Activated T-cell treated with anti-CD3 and anti-CD28 coated beads, Interleukin-2, amount 50 U/mL, for 72 hours (primary cell): ENCODE measurements at places on chromosomes 13 and 19.
A peak's percentile ranks its signal among the peaks of the same experiment; 100 is the strongest.

DNA sequence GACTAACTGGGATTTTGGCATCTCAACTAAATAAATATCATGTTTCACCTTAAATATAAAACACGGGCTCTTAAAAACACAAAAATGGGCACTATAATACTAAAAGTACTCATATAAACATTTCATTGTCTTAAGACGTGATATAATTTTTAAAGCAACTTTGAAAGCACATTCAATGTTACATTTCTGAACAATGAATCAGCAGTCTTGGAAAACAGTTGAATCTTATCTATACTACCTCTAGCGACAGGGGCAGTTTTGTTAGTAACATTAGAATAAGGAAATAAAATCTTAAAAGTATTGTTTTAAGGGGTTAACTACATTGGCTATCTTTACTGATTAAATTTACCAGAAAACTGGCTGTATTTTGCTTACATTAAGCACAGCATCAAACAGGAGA, 156.9 kb downstream of the UGGT2 start:
- H3K4me1 ChIP-seq, result no peaks in the 10 kb centered on the region
- no peak for DNase-seq
- H3K27me3 ChIP-seq, result no peaks in the 10 kb centered on the region
- H3K4me3 ChIP-seq, result no peak overlapping the region

GRCh38 chr13:44542361-44542760, 33.8 kb downstream of the TSC22D1 start:
- peaks cover 5% of the 10 kb centered on the region for H3K4me1 ChIP-seq
- DNase-seq, result no peak
- no peaks in the 10 kb centered on the region for H3K36me3 ChIP-seq
- no peaks in the 10 kb centered on the region for H3K27me3 ChIP-seq

DNA sequence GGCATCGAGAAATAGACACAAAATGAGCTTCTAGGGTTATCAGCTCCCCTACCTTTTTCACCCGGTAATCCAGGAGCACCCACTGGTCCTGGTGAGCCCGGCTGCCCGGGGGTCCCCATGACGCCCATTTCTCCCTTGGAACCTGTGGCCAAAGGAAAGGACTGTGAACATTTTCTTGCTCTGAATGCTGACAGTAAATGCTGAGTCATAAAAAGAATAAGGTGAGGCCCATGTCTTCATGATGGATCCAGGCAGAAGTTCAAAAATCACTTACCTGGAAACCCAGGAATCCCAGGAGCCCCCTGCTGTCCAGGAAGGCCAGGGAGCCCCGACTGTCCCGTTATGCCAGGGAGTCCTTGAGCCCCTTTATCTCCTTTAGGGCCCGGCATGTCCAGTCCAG, 129.2 kb downstream of the COL4A1 start:
- DNase-seq, result no peak
- no peak overlapping the region for H3K4me3 ChIP-seq
- no peak overlapping the region for H3K27ac ChIP-seq
- H3K36me3 ChIP-seq, result peaks cover 2% of the 10 kb centered on the region
- H3K27me3 ChIP-seq, result no peaks in the 10 kb centered on the region

DNA sequence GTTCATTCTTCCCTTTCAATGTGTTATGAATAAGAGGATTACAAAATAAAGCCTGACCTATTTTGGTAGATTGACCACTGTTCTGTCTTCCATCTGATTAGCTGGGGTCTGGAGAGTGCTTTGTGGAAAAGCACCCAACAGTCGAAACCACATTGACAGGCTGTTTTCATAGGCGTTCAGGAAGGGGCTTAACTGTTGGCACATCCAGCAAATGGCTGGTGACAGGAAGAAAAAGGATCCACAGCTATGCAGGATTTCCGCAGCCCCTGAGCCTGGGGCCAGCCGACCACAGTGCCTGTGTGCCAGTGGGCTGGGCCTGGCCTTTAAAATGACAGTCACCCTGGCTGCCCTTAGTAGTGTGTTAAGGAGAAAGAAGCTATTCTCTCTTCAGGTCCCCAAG, 113.3 kb downstream of the SIPA1L3 start:
- H3K4me1 ChIP-seq, result no peaks in the 10 kb centered on the region
- no peak for DNase-seq
- H3K27ac ChIP-seq, result no peak overlapping the region
- no peaks in the 10 kb centered on the region for H3K27me3 ChIP-seq

DNA sequence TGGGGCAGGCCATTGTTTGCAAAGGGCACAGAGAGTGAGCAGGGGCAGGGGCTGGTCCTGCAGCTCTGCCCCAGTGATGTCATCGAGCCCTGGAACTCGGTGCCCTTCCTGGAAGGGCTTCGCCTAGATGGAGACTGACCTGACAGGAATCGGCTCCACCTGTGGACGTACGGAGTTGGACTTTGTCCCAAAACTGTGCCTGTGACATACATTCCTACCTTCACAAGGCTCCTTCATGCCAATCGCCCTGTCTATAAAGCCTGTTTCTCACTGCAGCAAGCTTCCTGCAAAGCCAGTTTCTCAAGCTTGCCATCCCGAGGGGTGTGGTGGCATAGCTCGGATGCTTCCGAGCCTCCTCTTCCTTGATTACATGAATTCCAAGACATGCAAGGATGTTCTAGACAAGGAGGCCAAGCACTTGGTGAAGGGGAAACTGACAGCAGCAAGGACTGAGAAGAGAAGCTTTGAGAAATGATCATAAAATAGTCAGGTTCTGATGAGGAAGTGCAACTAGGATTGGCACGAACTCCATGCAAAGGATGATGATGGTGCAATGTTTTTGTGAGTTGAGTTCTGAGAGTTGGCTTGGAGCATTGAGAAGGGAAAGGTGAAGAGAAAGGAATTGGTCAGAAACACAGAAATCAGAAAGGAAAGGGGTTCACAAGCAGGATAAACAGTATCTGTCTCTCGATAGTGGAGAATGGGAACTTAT, 73.6 kb upstream of the STK24 start:
- DNase-seq, result no peak
- no peaks in the 10 kb centered on the region for H3K36me3 ChIP-seq
- no peaks in the 10 kb centered on the region for H3K27me3 ChIP-seq
- peaks cover 5% of the 10 kb centered on the region for H3K4me1 ChIP-seq
- no peak overlapping the region for H3K27ac ChIP-seq

GRCh38 chr19:53532362-53532761, 5.6 kb upstream of the ZNF331 start:
- H3K36me3 ChIP-seq, result peaks cover 22% of the 10 kb centered on the region
- DNase-seq, result no peak
- H3K4me3 ChIP-seq, result no peak overlapping the region
- H3K27ac ChIP-seq, result no peak overlapping the region
- peaks cover 11% of the 10 kb centered on the region for H3K4me1 ChIP-seq

DNA sequence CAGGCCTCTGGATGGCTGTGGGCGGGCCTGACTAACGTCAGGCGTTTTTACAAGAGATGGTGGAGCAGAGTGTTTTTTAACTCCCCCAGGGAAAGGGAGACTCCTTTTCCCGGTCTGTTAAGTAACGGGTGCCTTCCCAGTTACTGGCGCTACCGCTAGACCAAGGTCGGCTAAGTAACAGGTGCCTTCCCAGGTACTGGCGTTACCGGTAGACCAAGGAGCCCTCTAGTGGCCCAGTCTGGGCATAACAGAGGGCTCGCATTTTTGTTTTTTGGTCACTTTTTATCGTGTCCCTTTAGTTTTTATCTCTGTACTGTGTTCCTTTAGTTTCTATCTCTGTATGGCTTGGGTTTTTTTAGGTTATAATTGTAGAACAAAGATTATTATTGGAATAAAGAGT, 10.0 kb downstream of the ZNF383 start:
- no peak overlapping the region for H3K4me3 ChIP-seq
- peak; percentile 42 for DNase-seq

- no peak for DNase-seq
- peaks cover 14% of the 10 kb centered on the region for H3K4me1 ChIP-seq
- H3K36me3 ChIP-seq, result no peaks in the 10 kb centered on the region
- H3K4me3 ChIP-seq, result no peak overlapping the region
- no peak overlapping the region for H3K27ac ChIP-seq
- no peaks in the 10 kb centered on the region for H3K27me3 ChIP-seq
Measured at GRCh38 chr19:10898633-10899032, 27.3 kb downstream of the CARM1 start.

GRCh38 chr13:31072041-31072440, 89.7 kb downstream of the HSPH1 start:
- no peak overlapping the region for H3K27ac ChIP-seq
- H3K36me3 ChIP-seq, result no peaks in the 10 kb centered on the region
- peaks cover 12% of the 10 kb centered on the region for H3K27me3 ChIP-seq
- H3K4me3 ChIP-seq, result no peak overlapping the region
- H3K4me1 ChIP-seq, result peaks cover 30% of the 10 kb centered on the region

DNA sequence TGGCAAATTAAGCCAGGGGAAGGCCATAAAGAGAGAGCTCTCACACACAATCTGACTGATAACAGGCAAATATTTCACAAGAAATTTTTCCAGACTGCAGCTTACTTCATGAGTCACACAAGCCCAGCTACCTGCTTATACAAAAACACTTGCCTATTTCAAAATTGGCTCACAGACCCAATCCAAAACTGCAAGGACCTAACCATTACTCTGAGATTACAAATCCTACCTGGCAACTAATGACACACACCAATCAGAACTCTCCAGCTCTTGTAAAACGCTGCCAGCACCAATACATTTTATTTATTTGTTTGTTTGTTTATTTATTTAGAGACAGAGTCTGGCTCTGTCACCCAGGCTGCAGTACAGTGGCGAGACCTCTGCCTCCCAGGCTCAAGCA, 18.1 kb upstream of the ZFP82 start:
- no peaks in the 10 kb centered on the region for H3K4me1 ChIP-seq
- DNase-seq, result no peak
- H3K27me3 ChIP-seq, result no peaks in the 10 kb centered on the region
- H3K27ac ChIP-seq, result no peak overlapping the region
- H3K36me3 ChIP-seq, result peaks cover 10% of the 10 kb centered on the region
- H3K4me3 ChIP-seq, result no peak overlapping the region

DNA sequence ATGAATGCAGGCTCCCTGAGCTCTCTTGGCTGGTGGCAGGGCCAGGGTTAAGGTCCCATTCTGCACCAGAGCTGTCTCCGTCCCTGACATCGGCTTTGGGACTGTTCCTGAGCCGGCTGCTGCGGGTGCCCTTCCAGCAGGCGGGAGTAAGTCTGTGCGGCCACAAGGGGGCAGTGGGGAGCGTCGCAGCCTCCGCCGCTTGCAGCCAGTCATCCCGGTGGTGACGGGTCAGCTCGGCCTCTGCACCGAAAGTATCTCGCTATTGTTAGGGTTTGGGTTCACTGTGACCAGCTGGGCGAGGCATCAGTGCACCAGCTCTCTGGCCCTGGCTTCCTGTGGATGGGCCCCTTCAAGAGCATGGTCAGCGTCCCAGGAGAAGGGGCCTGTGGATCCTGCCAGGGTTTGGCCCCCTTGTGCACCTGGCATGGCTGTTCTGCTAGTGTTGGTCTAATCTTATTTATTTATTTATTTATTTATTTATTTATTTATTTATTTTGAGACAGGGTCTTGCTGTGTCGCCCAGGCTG, 15.1 kb downstream of the NDUFB7 start:
- H3K27ac ChIP-seq, result peak overlapping the region; percentile 36
- H3K4me3 ChIP-seq, result peak overlapping the region; percentile 53
- peaks cover 35% of the 10 kb centered on the region for H3K4me1 ChIP-seq

GRCh38 chr19:29247872-29248271, 34.9 kb upstream of the UQCRFS1 start:
- H3K27me3 ChIP-seq, result peaks cover 23% of the 10 kb centered on the region
- no peak for DNase-seq
- no peak overlapping the region for H3K27ac ChIP-seq
- no peaks in the 10 kb centered on the region for H3K4me1 ChIP-seq
- H3K4me3 ChIP-seq, result no peak overlapping the region
- no peaks in the 10 kb centered on the region for H3K36me3 ChIP-seq

DNA sequence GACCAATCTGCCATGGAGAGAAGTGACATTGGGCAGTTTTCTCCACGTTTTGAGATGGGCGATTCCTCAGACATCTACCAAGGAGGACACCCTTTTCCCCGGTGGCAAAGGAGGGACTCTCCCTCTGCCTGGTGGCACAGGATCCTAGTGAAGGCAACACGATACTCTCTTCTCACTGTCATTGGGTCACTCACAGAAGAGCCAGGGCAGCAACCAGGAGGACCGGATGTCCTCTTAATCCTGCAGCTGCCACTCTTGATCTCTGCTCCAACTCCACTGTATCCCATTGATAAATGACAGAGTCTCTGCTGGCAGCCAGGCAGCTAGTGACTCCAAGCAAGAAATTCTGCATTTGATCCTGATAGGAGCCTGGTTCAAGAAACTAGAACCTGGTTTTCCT, 42.2 kb downstream of the COL4A2 start:
- no peak overlapping the region for H3K27ac ChIP-seq
- no peak overlapping the region for H3K4me3 ChIP-seq
- no peaks in the 10 kb centered on the region for H3K36me3 ChIP-seq
- H3K4me1 ChIP-seq, result peaks cover 8% of the 10 kb centered on the region
- peaks cover 38% of the 10 kb centered on the region for H3K27me3 ChIP-seq

- H3K4me1 ChIP-seq, result peaks cover 45% of the 10 kb centered on the region
- no peaks in the 10 kb centered on the region for H3K36me3 ChIP-seq
- no peak overlapping the region for H3K27ac ChIP-seq
- no peak overlapping the region for H3K4me3 ChIP-seq
Measured at GRCh38 chr13:99659226-99659625, 158.0 kb downstream of the TM9SF2 start.

- H3K27ac ChIP-seq, result peak overlapping the region; percentile 90
- peak overlapping the region; percentile 87 for H3K4me3 ChIP-seq
- H3K36me3 ChIP-seq, result no peaks in the 10 kb centered on the region
- peaks cover 29% of the 10 kb centered on the region for H3K4me1 ChIP-seq
- H3K27me3 ChIP-seq, result peaks cover 6% of the 10 kb centered on the region
Measured at GRCh38 chr19:3036119-3036976, 7.3 kb upstream of the TLE2 start.

DNA sequence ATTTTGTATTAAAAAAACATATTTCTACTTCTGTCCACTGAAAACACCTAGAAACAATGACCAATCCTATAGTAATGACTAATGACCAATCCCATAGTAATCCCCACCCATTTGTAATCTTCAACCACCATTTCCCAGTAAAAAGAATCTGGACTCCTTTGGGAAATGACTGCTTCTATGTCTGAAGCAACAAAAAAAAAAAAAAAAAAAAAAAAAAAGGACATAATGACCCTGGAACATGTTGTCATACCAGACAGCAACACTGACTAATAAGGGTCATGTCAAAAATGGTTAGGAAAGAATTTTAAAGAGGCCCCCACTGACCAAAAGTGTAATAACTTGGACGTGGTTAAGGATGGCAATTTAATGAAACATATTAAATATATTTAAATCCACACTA, 88.3 kb downstream of the TUBA3C start:
- H3K4me3 ChIP-seq, result no peak overlapping the region
- no peak for DNase-seq
- H3K36me3 ChIP-seq, result no peaks in the 10 kb centered on the region
- no peaks in the 10 kb centered on the region for H3K4me1 ChIP-seq
- no peak overlapping the region for H3K27ac ChIP-seq
- no peaks in the 10 kb centered on the region for H3K27me3 ChIP-seq

- DNase-seq, result no peak
- peak overlapping the region; percentile 86 for H3K4me3 ChIP-seq
- peak overlapping the region; percentile 33 for H3K27ac ChIP-seq
- peaks cover 2% of the 10 kb centered on the region for H3K36me3 ChIP-seq
Measured at GRCh38 chr19:4305257-4305612, 837 bp downstream of the FSD1 start.

- DNase-seq, result no peak
- H3K4me1 ChIP-seq, result no peaks in the 10 kb centered on the region
- no peak overlapping the region for H3K4me3 ChIP-seq
- no peak overlapping the region for H3K27ac ChIP-seq
Measured at GRCh38 chr19:54047616-54048015, 16.1 kb downstream of the VSTM1 start.

GRCh38 chr13:102830646-102831045, 15.2 kb upstream of the ERCC5 start:
- DNase-seq, result no peak
- no peak overlapping the region for H3K27ac ChIP-seq
- no peaks in the 10 kb centered on the region for H3K4me1 ChIP-seq
- no peak overlapping the region for H3K4me3 ChIP-seq
- no peaks in the 10 kb centered on the region for H3K27me3 ChIP-seq

- no peak for DNase-seq
- no peak overlapping the region for H3K4me3 ChIP-seq
- peaks cover 13% of the 10 kb centered on the region for H3K27me3 ChIP-seq
Measured at GRCh38 chr19:23409392-23410048, 14.2 kb upstream of the ZNF91 start.
